Calu3 (cell line): ENCODE measurements at places on chromosomes 2 and 18. TPM values are rescaled to one million over a fixed set of nuclear protein-coding genes. Genes with fewer than 3 reads are reported as not detected.

GRCh38 chr2:70706026-70706795 lies 61.8 kb downstream of the ADD2 start:
- H3K27ac ChIP-seq: no peak overlapping the region
- H3K27me3 ChIP-seq: peaks cover 63% of the 10 kb centered on the region
- H3K4me1 ChIP-seq: no peaks in the 10 kb centered on the region
- no peaks in the 10 kb centered on the region for H3K36me3 ChIP-seq

- H3K27ac ChIP-seq: no peak overlapping the region
- H3K4me1 ChIP-seq: no peaks in the 10 kb centered on the region
- H3K27me3 ChIP-seq: no peaks in the 10 kb centered on the region
- DNase-seq: no peak
- H3K36me3 ChIP-seq: no peaks in the 10 kb centered on the region
These were observed 421.6 kb upstream of the VWC2L start for GRCh38 chr2:213989207-213989606.

DNA sequence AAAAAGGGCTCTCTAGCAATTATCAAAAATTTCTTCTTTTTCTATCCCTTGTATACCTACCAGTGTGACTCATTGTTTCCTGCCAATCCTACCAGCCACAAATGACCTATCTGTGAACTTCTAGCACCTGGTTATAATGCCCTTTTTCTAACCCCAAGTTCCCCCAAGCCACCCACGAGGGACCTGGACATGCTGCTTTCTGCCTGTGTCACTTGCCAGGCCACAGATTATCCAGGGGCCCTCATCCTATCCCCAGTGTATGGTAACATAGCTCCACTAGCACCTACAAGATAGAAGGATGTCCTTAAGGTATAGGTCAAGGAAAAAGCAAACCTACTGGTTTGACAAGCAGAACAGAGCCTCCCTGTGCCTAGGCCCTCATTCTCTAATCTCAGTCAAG lies 26.8 kb downstream of the AAK1 start:
- peaks cover 7% of the 10 kb centered on the region for H3K36me3 ChIP-seq
- H3K4me3 ChIP-seq: peak overlapping the region; percentile 52
- H3K4me1 ChIP-seq: peaks cover 13% of the 10 kb centered on the region
- no peak overlapping the region for H3K27ac ChIP-seq
- H3K27me3 ChIP-seq: no peaks in the 10 kb centered on the region
- peak; percentile 54 for DNase-seq

DNA sequence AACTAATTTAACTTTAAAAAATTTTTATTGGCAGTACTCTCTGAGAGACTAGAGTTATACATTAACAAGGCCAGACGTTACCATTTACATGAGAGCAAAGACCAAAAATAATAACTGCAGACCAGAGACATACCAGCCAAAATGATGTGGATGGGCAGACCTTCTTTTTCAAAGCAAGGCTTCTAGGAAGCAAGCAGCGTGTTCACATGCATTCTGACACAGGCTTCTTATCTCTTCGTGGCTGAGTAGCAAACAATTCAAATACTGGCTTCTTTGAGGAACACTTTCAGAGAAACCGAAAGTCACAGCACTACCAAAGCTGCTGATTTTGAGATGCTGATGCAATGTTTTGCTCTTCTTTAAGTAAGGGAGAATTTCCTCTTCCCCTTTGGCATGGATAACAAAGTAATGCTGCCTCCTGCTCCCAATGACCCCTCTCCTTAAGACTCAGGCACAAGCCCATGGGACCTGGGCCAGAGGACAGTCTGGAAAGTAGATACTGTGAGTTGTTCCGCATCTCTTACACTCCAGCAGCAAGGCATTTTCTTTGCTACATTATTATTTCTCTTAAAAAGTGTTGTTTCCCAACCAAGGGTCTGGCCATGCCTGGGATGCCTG lies 181.9 kb downstream of the MREG start:
- DNase-seq: peak; percentile 19
- H3K4me1 ChIP-seq: peaks cover 72% of the 10 kb centered on the region
- peak overlapping the region; percentile 85 for H3K27ac ChIP-seq
- H3K4me3 ChIP-seq: peak overlapping the region; percentile 50

DNA sequence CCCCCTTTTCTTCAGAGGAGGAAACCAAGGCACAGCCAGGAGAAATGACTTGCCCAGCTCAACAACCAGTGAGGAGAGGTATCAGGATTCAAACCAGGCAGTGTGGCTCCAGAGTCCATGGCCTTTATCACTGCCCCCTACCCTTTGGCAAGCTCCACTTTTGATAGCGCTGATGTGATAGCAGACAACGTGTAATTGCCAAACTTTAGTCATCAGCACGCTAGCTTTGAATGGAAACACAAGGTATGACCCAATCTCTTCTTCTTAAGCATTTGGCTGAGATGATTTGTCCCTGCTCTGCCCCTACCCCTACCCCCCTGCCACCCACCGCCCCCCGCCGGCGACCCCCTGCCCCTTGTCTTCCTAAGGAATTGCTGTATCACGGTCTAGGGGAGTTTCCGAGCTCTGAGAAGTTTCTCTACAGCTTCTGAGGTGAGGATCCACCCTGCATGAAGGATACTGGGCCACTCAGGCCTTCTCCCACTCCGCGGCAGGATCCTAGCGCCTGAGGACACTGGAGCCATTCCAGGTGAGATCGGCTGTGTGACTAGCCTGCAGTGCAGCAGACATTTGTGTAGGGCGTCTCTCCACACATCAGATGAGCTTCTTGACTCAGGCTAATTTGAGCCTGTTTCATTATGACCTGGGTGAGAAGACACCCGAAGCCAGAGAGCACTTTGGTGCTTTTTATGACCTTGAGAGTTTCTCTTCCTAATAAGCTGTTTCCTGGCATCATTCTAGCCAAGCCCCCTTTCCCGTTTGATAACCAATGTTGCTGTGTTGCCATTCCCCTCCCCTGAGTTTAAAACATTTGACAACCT lies 75.1 kb upstream of the MAP4K4 start:
- H3K4me1 ChIP-seq: peaks cover 37% of the 10 kb centered on the region
- no peak for DNase-seq
- H3K27me3 ChIP-seq: no peaks in the 10 kb centered on the region
- H3K4me3 ChIP-seq: no peak overlapping the region
- H3K27ac ChIP-seq: no peak overlapping the region

DNA sequence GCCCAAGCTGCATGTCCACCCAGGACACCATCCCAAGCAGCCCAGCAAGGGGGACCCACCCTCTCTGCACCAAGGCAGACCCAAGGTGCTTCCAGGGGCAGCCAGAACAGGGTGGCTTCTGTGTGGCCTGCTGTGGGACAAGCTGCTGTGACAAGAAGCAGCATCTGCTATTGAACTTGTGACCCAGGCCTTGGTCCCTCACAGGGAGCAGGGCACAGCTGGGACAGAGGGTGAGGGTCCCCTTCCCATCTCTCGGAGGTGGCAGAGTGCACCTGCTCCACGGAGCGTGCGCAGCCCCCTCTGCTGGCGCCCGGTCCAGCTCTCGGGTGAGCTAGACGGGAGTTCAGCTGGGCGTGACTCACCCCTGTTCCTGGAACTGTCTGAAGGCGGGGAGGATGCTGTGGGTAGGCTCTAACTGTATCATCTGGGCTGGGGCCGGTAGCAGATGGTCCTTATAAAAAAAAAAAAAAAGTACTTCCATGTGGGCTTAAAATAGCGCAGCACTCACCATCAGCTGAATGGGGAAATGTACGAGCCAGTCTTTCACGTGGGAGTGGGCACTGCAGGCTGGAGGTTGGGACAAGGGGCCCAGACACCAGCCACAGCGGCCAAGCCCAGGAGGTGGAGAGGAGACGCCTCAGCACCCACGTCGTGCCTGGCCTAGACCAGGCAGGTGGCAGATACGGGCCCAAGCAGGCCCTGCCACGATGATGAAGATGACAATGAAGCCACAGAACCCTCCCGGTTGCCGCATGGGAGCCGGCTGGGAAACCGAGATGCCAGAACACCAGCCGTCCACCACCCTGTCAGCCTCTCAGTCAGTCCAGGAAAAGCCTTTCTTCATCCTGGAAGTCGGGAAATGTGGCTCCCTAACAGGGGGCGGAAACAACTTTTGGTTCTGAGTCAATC lies 136.8 kb upstream of the ID2 start:
- DNase-seq: peak; percentile 60
- H3K27me3 ChIP-seq: no peaks in the 10 kb centered on the region
- peaks cover 3% of the 10 kb centered on the region for H3K36me3 ChIP-seq
- no peak overlapping the region for H3K27ac ChIP-seq
- peaks cover 18% of the 10 kb centered on the region for H3K4me1 ChIP-seq

TXNDC2 gene
- total RNA-seq: not detected in 2 replicates
